ENCODE measurements at places on chromosomes 4 and X.

DNA sequence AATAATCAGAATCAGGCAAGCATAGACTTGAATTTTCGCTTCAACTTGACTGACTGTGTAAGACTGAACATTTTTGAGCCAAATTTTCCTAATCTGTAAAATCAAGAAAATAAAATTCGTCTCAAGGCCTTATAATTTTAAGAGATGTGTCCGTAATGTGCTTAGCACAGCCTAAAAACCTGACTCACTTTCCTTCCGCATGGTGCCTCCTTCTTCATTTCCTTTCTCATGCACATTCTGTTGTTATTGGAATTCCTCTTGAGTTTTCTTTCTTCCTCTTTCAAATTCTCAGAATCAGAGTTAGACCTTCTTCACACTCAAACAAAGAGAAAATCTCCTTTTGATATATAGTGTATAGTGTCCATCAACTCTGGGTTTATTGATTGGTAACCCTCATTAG, 208.9 kb upstream of the SLIT2 start:
- no peak for DNase-seq

DNA sequence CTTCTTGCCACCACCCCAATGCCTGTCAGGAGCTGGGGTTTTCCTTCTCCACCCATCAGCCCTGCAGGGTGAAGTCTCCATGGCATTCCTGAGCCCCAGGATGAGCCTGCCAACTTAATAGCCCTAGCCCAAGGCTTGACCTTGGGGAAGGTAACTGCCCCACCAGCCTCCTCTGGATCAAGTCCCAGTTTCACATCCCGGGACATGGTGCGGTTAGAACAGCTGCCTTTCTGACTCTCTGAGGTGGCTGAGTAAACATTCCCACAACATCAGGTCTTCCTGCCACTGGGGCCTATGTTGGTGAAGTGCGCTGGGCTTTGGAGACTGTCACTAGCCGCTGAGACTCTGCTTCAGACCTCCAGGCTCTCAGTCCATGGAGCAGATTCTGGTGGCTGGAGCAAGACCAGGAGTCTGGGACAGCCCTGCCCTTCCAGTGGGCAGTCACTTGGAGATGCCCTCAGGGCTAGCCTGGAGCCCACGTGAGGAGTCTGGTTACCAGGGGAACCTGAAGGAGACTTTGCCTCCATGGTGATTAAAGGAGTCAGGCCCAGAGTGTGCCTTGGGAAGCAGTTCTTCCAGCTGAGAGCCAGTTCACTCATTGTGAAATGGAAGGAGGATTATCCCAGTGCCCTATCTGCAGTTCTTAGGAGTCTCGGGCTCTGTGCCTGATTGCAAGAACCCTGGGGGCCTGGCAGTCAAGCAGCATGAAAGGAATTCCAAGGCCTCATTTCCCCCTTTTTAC, 56.8 kb downstream of the SMIM20 start:
- no peak for DNase-seq

- DNase-seq = no peak
These were observed 614.8 kb upstream of the FAM241A start for GRCh38 chr4:111530446-111530845.

GRCh38 chr4:123921339-123921738, 524.7 kb downstream of the SPRY1 start:
- DNase-seq = no peak

DNA sequence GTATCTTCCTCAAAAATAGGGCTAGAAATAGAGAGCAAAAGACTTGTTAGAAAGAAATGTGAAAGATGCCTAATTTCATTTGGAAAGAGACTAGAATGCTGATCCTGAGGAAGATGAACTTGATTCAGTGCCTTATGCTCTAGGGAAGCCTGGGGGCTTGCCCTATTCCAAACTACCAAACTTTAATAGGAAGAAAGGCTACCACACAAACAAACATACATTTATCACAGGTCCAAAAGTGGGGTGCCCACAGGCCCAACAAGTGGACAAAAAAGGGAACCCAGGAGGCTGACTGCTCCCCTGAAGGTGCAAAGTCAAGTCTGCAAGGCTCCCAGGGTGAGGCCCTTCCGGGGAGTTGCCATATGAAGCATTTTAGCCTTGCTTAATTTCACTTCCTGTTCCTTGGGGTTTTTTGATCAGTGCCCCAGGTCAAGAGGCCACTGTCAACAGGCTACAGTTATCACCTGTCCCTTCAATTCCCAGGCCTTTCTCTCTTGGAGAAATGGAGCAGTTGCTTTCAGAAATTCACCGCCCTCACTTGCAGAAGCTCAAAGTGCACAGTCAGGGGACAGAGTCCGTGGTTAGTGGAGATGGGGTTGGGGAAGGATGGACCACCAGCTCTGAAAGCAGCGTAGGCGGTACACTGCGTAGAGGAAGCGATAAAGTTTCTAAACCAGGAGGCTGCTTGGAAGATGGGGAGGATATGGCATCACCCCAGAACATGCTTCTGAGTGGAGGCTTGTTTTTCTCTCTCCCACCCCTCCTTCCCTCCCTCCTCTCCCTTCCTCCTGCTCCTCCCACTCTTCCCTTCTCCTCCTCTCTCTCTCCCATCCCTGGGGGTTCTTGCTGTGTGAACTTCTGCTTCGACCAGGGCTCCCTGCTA, 36.4 kb downstream of the TMEM154 start:
- no peak for DNase-seq

GRCh38 chr4:160808174-160808573, 1355.6 kb downstream of the FSTL5 start:
- DNase-seq = no peak

GRCh38 chr4:87093443-87094123, 126.8 kb downstream of the KLHL8 start:
- no peak for DNase-seq

DNA sequence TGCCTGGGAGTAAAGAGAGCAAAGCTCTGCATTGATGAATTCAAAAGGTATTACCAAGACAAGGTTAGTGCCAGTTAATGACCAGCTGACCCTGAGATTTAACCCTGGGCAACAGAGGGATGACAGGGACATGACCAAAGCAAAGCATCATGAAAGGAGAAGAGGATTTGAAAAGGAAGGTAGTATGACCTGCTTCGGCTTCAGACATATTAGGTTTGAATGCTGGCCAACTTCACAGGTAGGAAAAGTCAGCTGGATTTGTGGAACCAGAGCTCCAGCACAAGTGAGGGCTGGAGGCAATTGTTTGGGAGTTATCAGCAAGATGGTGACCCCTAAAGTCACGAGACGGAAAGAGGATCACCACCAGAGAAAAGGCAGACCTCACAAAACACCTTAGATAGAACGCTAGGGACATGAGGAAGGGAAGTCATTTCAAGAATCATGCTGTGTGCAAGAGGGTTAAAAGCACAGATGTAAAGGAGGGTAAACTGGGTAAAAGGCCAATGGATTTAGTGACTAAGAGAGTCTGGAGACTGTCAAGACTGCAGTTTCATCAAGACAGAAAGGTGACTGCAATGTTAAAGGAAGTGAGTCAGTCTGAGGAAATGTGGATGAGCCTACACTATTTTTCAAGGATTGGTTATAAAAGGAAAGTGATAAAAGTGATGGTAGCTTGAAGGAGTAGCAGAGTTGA, 45.6 kb downstream of the SH3RF1 start:
- DNase-seq = no peak
